Activated naive CD8-positive, alpha-beta T cell treated with anti-CD3 and anti-CD28 coated beads, Interleukin-2, amount 10 ng/mL, durations not matched to agents 7 days and 5 days (primary cell): ENCODE measurements at places on chromosomes 12 and 14. TPM values are rescaled to one million over a fixed set of nuclear protein-coding genes. Genes with fewer than 3 reads are reported as not detected.

The RIN3 gene
- 80.9 TPM for total RNA-seq

The TAS2R9 gene
- 0.28 TPM for total RNA-seq

The ENO2 gene
- 242 TPM for total RNA-seq

The ITGB7 gene
- 415 TPM for total RNA-seq

The LTBR gene
- 0.61 TPM for total RNA-seq

DNA sequence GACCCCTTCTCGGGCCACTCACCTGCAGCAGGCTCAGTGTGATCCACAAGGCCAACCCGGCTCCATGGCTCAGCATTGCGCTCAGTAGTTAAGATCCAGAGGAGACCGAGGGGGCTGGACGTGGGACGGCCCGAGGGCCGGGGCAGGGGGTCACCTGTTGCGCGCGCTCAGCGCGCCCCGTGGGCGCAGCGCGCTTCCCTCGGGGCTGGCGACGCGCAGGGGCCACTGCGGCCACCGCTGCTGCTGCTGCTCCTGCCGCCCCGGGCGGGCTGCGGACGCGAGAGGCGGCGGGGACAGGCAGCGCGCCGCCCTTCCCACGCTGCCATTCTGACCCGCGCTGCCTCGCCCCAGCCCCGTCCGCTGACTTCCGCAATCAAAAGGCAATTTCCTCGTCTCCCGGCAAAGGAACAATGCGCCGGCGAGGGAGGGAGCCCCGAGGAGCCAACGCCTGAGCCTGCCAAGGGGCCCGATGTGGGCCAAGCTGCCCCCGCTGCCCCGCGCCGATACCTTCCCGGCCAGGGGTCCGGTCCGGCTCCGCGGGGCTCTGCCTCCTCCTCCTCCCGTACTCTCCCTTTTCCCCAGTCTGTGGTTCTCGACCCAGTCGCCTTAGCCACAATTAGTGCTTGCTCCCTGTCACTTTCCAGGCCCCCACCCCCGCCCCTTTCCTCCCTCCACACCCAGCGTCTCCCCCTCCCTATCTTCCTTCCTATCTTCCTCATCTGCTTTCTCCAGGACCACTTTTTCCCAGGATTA is 27.3 kb downstream of the PTPRB start:
- DNase-seq: peak; percentile 31

DNA sequence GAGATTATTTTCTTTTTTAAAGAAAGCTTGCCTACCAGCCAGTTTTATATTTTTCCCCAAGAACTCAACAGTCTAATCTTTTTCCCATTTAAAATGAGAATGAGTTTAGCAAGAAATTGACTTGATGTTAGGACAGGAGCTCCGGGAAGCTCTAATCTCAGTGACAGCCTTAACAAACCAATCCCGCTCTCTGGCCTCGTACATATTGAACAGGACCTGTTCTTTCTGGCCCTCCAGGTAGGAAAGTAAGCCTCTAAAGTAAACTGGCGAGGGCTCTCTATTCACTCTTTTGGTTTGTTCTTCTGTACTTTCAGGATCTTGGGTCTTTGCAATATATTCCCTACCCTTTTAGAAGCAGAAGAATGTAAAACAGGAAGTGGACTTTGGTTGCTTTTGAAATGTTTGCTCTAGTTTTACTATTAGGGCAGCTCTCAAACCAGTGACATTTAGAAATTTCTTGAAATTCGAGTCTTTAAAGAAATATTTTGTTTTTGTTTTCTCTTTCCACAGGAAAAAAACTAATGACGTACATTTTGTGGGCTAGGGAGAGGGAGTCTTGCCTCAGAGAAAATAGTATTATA is 17.9 kb upstream of the NPAS3 start:
- no peak for DNase-seq

GRCh38 chr12:75236206-75236605 is 26.6 kb upstream of the KCNC2 start:
- DNase-seq: no peak

DNA sequence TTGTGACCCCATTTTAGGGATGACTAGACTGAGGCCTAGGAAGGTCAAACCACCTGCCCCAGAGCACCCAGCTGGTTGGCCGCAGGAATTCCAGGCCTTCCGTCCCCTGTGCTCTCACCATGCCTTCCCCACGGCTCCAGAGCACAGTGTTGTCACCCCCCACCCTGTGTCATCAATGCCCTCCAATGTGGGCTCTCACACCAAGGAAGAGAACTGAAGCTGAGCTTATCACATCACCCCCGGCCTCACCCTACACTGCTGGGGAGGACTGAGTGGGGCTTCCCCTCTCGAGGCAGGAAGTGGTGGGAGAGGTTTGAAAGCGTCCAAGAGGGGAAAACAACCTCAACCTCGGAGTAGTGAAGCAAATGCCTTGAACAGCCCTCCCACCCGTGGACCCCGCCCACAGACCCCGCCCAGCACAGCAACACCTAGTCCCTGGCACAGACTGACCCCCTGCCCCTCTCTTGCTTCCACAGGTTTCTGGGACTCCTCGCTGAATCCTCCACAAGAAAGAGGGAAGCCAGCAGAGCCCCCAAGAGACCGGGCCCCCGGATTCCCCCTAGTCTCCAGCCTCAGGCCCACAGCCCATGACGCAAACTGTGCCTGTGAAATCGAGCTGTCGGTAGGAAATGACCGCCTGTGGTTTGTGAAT is 97.2 kb downstream of the LGMN start:
- DNase-seq: peak; percentile 77

GRCh38 chr12:87794854-87795253 is 234.3 kb downstream of the C12orf50 start:
- no peak for DNase-seq

DNA sequence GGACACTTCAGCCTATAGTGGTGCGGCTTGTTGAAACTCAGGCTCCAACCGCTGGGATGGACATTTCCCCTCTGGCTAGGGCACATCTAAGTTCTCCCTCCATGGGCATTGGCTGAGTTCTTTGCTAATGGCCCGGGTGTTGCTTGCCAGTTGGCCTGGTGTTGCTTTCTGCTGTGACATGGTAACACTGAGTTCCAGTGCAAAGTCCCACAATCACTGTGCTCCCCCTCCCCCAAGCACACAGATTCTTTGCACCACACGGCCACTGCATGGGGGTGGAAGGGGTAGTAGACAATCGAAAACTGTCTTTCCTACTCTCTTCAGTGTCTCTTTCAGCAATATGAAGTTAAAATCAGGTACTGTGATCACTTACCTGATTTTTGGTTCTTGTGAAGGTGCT is 308.2 kb downstream of the FUT8 start:
- no peak for DNase-seq

DNA sequence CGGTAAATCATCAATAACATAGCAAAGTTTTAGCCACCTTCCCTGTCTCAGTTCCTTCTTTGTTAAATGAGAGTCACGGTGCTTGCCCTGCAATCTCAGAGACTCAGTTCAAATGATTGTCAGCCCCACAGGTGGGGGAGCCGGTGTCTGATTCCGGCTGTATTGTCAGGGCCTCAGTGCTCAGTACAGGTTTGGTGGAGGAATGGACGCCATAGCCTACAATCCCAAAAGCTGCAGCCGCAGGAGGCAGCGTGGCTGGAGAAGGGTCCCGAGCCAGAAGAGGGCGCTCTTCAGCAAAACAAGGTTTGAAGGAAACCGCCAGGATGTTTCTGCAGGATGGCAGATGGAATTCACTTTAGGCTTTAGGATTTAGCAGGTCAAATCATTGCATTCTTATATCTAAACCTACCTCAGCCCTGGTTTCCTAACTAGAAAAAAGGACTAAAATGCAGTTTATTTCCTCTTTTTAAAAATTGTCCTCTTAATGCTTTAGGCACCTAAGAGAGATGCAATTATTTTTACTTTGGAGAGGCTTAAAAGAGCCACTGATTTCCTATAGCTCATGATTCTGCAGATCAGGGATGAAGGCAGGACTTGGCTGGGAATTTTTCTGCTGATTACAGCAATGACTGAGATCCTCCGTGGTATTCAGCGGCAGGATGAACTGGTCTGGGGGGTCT is 29.2 kb downstream of the FOS start:
- peak; percentile 74 for DNase-seq

DNA sequence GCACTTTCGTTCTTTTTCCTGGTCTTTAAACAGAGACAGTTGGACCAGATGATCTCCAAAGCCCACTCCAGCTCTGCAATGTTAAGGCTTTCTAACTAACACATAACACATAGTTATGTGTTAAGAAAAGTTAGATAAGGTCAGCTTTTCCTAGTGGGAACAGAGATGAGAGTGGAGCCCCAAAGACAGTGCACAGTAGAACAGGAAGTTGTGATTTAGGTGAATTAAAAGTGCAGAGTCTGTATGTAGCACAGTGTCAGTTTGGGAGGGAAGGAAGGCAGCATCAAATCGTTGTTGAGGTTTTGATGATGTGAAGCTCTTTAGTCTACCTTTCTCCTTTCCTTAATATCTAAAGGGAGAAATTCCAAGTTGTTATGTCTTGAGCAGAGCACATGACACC is 31.7 kb downstream of the PRORP start:
- no peak for DNase-seq

GRCh38 chr14:92922883-92923743 is at the start of gene CHGA:
CHGA (plus strand) TSS chr14:92923150; CDS start chr14:92923360, 210 bp downstream.
- peak; percentile 84 for DNase-seq

DNA sequence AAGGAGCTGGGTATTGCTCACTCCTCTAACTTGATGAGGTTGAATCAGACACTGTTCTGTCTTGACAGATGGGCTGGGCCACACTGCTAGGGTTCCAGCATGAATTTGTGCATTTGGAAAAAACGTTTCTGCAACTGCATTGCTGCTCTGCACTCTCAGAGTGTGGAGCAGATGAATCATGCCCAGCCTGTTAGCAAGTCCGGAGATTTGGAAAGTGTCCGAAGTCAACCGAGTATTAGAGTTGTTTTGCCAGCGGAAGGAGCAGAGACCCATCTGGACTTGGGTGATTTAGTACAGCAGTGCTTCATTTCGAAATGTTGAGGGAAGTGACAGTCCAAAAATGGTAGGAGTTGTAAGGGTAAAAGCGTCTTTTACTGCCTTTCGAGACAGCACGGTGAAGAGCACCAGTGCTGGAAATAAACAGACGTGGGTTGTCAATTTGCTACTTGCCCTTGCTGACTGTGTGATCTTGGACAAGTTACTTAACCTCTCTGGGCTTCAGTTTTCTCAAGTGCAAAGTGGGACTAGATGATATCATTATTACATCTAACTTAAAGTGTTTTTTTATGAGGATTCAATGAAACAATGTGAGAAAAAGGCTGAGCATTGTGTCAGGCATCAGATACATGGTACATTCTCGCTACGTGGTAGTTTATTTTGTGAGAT is 139.5 kb downstream of the CHST11 start:
- DNase-seq: no peak

- no peak for DNase-seq
Observed at GRCh38 chr12:19035536-19035935, 94.0 kb upstream of the PLEKHA5 start.

DNA sequence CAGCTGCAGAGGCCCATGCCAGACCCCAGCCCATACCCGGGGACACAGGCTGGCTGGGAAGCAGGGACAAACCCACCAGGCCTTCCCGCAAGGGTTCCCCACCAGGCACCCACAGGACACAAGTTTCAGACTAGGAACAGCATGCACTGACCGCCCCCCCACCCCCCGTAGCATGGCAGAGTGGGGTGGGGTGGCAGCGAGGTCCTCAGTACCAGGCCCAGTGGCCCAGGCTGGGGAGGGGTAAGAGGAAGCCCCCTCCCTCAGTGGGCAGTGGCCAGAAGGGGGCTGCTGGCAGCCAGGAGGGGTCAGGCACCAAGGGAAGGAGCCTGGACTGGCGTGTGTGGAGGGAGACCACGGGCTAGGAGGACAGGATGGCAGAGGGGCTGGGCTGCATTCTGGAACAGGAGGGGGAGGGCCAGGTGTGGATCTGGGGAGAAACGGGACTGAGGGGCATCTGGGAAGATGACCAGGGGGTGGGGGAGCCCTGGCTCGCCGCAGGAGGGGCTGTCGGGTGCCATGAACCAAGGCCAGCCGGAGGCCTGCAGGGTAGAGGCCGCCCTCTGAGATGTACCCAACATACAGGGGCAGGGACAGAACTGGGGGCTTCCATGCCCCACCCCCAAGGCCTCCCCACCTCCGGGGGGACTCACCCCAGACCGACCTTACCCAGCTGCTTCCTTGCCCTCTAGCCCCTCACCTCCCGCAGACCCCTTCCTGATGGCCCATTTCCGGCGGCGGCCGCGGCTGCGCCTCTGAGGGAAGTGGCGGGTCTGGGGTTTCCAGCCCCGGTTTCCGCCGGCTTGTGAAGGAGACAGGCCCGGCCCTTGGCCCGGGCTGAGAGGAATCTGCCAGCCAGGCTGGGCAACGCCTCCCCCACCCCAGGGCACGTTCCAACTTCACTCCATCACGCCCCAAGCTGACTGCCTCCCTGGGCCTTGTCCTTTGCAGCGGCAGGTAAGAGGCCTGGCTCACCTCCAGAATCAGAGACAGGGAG is 5.6 kb upstream of the JAG2 start:
- DNase-seq: peak; percentile 79

DNA sequence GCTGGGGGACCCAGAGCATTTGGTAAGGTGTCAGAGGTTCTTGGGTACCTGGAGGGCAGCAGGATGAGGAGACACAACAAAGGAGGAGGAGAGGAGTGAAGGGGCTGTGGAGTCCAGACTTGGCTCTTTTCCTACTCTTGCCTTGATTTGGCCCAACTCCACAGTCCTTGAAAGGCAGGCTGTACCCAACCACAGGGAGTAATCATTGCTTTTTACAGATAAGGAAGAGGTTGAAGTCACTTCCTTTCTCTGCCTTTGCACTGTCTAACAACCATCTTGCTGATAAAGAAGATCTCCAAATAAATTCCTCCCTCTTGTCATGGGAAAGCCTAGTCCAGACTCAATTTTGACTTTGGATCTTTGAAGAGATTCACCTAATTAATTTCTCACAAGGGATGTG is 226.8 kb upstream of the HMGA2 start:
- DNase-seq: no peak

DNA sequence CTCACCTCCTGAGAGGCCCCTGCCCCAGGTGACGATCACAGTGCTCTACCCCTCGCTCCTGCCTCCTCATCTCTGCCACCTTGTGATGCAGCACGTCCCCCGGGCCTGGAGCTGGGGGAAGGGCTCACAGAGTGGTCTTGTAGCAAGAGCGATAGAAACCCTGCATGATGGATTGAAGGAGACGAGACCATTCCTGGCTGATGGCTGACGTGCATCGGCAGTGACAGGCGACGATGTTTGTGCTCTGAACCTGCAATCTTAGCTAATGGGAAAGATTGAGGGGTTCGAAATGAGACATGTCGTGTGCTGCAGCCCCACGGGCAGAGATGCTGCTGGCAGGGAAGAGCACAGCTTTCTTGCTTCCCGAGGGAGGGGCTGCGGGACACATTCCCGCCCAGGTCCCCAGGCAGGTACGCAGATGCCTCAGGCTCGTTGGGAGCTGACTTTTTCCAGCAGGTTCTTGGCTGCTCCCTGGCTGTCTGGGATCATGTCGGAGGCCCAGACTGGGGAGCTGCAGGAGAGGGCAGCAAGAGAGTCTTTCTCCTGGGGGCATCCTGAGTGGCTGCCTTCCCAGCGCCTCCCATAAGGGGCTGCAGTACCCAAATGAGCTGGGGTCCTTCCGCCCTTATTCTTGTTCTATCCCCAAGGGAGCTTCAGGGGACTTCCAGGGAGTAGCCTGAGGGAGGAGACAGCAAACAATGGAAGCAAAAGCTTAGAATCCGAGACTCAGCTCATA is 38.7 kb upstream of the GPATCH2L start:
- DNase-seq: no peak

DNA sequence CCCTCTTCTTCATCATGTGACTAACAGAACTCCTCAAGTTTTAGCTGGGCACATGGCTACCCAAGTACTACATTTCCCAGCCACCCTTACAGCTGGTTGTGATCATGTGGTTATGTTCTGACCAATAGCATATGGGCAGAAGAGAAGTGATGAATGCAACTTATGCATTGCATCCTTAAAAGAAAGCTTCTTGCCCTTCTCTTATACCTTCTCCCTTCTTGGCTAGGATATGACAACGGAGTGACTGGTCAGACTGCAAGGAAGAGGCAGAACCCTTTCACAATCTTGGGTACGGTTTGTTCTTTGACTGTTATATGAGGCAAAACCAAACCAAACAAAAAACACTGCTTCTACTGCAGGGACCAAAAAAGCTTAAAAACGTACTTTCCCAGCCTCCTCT is 66.5 kb upstream of the MAX start:
- no peak for DNase-seq
